ENCODE measurements at places on chromosomes 7 and 10. TPM values are rescaled to one million over a fixed set of nuclear protein-coding genes. Genes with fewer than 3 reads are reported as not detected.

CCDC3 gene
- total RNA-seq, result 2.4 TPM

PCBD1 gene
- total RNA-seq, result 97.0 TPM

EIF5AL1 gene
- total RNA-seq, result 0.74 TPM

PNLIPRP1 gene
- not detected for total RNA-seq

SEMA3A gene
- total RNA-seq, result 5.0 TPM

SLC18A3 gene
- not detected for total RNA-seq

NEUROG3 gene
- not detected for total RNA-seq

OAT gene
- total RNA-seq, result 101 TPM

CYP3A7 gene
- total RNA-seq, result not detected

PHTF2 gene
- total RNA-seq, result 12.2 TPM

TRIM50 gene
- not detected for total RNA-seq

SDK1 gene
- 0.20 TPM for total RNA-seq

FLNC gene
- 210 TPM for total RNA-seq

MARVELD1 gene
- 38.7 TPM for total RNA-seq

LDB3 gene
- not detected for total RNA-seq

Measured in mammary microvascular endothelial cell (primary cell).